ENCODE measurements at places on chromosomes 11 and 22.

- DNase-seq, result no peak
Measured at GRCh38 chr11:75530577-75530976, 4.8 kb upstream of the GDPD5 start.

DNA sequence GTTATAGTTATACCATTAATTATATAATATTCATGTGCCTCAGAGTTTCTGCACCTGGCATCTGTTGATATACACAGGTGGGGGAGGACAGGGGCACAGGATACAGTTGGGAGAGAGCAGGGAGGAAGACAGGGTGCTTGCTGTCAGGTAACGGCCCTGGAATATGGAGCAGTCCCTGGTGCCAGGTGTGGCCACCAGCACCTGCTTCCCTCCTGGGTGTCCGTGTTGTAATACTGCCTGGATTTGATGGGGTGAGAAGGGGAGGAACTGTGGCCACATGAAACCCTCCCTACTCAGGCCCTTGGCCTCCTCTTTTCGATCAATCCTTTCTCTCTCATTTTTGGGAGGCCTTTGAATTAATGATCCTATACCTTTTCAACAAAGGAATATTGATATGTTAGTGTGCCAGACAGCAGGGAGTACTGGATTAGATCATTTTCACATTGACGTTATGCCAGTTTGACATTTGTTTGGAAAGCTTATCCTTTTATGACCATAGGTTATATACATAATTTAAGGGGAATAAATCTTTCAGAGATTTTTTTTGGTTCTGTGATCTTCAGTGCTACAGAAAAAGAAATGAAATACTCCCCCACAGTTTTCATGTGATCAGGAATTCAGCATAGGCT is 88.6 kb downstream of the TEAD1 start:
- DNase-seq, result no peak

- no peak for DNase-seq
Measured at GRCh38 chr22:37827056-37827455, 3.9 kb downstream of the GALR3 start.

DNA sequence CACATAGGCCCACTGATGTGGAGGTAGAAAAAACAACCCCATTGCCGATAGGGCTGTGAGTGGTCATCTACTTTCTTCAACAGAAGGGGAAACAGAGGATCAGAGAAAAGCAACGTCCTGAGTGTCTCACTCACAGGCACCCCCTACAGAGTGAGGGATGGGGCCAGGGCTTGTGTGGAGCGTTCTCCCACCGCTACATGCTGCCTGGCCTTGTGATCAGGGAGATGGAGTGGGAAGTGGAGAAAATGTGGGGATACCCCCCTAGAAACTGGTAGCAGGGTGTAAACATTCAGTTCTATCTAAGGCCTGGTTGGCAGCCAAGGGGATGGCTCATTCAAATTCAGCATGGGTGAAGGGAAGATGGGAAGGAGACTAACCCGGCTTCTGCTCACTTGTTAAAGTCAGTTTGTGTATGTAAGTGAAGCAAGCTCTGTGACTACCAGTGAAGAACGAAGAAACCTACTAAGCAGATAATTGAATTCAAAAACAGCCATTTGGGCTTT is 73.0 kb upstream of the NAV2 start:
- DNase-seq, result no peak

GRCh38 chr11:119218141-119218878 is 12.2 kb downstream of the CBL start:
- no peak for DNase-seq

GRCh38 chr11:72081821-72082453 is 1.3 kb downstream of the LRRC51 start:
- no peak for DNase-seq

GRCh38 chr11:128948583-128948982 is 5.9 kb upstream of the TP53AIP1 start:
- no peak for DNase-seq
